ENCODE measurements at places on chromosomes 6 and 20.

- DNase-seq = no peak
Measured at GRCh38 chr20:4162766-4163165, 147.4 kb upstream of the RNF24 start.

GRCh38 chr6:156269751-156270369, 507.3 kb upstream of the ARID1B start:
- DNase-seq = no peak

GRCh38 chr20:52035498-52035897, 156.1 kb downstream of the ZFP64 start:
- no peak for DNase-seq

DNA sequence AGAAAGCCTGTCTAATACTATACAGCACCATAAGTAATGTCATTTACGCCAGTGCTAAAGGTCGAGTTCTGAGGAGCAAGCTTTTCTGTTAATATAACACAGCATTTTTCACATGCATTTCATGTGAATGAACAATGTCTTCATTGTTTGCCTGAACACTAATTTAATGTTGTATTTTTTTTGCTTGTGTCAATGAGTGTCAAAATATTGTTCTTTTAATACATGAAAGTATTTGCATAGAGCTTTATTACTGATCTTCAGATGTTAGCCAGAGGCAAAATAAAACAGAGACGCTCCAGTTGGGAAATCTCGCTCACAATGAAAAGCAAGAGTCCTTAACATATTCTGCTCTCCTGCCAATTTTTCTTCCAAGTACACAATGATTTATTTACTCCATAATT, 151.8 kb downstream of the FOXC1 start:
- no peak for DNase-seq

DNA sequence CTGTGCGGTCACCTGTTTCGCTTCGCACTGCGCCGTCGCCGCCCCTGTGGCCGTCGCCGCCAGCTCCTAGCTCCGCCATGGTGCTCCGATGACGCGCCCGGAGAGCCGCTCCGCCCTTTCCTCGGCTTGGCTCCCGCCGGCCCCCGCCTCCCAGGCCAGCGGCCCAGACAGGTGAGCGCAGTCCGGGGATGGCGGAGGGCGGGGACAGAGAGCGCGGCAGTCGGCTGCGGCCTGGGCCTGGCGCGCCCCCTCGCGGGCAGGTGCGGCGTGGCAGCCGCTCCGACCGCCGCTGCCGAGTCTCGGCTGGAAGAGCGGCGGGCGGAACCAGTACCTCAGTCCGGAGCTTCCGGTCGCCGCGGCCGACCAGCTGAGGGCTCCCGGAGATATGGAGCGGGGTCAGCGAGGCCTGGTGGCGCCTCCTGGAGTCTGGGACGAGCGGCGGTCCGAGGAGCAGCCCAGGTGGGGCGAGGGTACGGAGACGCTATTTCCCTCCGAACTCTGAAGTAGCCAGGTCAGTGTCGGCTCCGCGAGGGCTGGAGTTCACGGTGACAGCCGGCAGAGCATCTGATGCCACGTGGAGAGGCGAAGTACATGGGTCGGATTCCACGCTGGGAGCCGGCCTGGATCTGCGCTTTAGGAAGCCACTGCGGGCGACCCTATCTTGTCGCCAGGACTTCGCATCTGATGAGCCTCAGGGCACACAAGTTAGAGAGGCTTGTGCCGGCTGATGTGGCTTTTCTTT, at the start of gene MAP7:
MAP7 (minus strand) TSS at position 93 of the 742 bp plus-strand sequence; CDS start at position 79, 14 bp downstream.
- peak; percentile 90 for DNase-seq

DNA sequence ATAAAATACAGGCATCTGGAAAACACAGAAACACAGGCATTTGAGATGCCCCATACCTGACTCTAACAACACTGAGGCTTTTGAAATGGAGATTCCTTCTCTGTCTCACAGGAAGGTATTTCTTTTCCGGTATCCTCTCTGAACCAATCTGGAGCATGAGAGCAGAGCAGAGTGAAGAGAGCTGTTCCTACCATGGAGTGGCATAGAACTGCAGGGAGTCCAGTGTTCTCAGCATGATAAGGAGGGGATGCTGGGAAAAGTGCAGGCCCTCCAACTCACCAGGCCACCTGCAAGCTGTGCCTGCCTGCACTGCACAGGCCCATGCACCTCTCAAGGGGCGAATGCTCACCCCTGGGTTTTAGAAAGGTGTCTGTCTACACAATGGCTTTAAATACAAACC, 89.2 kb downstream of the FOXA2 start:
- DNase-seq = no peak

DNA sequence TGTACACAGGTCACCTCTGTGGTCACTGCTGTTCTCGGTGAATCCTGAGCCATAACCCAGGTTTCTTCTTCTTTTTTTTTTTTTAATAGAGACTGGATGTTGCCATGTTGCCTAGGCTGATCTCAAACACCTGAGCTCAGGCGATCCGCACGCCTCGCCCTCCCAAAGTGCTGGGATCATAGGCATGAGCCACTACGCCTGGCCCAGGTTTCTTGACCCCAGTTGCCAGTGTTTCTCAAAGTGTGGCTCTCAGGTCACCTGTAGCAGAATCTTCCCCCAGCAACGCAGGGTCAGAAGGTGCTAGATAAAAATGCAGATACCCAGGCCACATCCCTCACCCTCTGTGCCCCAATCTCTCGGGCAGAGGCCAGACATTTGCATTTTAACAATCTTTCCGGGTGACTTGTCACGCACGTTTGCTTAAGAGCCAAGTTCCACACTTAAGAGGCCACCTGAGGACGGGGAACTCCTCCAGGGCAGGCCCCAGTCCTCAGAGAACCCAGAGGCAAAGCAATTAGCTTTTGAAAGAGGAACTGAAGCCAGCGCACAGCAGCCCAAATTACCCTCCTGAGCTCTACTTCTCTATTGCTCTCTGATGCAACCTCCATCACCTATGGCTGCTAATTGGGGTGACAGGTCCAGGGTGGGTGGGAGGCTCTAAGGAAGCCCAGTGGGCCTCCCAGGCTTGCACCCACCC, 81.8 kb downstream of the NFATC2 start:
- peak; percentile 85 for DNase-seq

DNA sequence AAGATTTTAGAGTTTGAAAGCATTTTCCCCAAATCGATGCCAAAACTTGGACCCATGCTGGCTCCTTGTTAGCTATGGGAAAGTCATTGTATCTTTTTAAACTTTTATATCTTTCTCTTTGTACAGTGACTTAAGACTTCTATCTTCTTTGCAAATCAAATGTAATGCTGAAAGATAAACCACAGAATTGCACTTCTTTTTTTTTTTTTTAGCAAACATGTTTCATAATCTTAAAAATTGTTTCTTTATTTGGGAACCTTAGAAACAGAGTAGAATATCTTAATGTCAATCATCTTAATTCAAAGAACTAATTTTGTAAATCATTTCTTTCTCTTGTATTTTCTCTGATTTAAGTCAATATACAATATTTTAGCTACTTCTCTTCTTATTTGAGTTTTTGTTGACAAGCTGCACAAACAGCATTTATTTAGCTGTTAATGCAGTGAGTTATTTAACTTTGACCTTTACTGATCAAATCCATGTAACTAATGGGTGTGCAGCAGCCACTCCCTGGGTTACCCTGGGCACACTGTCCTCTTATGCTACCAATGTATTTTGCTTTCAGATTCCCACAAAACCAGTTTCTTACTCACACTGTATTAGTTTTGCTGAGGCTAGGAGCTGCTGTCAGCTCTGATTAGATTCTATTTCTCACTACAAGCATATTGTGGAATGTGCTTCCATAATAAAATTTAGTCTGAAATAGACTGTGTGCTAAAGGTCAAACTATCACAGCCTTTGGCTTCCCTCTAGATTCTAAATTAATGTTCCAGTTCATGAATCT, 279.6 kb downstream of the ADGB start:
- no peak for DNase-seq

DNA sequence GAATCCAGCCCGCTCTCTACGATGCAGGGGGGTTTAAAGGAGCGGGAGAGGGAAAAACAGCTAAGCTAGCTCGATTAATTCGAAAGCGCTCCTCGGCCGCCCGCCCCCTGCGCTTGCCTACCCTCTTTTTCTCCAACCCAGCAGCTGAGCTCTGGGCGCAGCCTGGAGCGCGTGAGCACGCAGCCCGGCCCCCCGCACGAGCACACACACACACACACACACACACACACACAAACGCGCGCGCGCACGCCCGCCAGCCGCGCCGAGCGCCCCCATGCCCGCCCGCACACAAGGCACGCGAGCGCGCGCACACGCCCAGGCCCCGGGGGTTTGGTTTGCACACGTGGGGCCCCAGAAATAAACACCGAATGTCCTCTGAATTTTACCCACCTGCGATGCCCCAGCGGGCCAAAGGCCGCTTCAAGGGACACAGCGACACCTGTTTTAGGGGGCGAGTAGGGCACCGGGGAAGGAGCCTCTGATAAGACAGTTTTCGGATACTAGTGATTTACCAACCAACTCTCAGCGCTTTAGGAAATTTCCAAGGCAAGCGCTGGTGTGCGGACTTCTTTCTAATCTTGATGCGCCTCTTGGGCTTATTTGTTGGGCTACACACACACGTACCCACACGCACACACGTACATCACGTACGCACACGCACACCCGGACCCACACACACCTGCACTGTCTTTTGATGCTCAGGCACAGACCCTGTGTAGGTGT, 802 bp upstream of the NRN1 start:
- DNase-seq = peak; percentile 80

- no peak for DNase-seq
Measured at GRCh38 chr6:19736066-19736465, 101.1 kb upstream of the ID4 start.

DNA sequence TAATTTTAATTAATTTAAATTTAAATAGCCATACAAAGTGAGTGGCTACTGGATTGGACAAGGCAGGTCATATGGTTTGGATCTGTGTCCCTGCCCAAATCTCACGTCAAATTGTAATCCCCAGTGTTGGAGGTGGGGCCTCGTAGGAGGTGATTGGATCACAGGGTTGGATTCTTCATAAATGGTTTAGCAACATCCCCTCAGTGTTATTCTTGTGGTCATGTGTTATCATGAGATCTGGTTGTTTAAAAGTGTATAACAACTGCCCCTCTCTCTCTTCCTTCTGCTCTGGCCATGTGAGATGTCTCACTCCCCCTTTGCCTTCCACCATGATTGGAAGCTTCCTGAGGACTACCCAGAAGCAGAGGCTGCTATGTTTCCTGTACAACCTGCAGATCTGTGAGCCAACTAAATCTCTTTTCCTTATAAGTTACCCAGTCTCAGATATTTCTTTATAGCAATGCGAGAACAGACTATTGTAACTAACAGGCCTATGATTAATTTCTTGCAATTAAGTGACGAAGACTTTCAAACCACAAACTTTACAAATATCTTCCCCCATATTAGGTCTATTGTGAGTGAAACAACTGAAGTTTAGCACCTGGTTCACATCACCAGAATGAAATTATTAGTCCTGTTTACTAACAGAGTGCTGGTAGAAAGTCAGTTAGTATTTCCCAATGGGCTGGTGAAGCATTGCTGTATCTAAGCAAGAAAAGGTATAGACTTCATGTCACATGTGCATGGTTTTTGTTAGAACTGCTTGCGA, 60.0 kb upstream of the TNFAIP3 start:
- DNase-seq = no peak

DNA sequence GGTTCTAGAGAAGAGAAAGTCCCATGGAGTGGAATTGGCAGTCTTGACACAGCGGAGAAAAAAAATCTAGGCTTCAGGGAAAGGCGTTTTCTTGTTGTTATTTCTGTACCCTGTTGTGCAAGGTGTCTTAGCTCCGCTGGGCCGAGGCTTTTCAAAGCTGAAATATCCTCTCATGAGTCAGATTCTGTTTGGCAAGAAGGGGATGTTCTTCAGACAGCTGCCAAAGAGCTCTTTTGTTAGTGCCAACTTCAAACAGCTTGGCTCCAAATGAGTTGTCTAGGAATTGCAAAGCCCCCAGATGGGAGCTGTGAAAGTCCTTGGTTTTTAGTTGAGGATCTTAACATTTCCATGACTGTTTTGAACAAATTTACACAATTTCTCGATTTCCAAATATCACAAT, 45.6 kb downstream of the LRRN4 start:
- DNase-seq = no peak

GRCh38 chr6:117079951-117080350, 185.4 kb upstream of the VGLL2 start:
- DNase-seq = no peak

- DNase-seq = peak; percentile 60
Measured at GRCh38 chr6:26240157-26241032, 124.6 kb upstream of the BTN3A2 start.

- DNase-seq = no peak
Measured at GRCh38 chr6:971981-972640, 279.2 kb upstream of the EXOC2 start.

DNA sequence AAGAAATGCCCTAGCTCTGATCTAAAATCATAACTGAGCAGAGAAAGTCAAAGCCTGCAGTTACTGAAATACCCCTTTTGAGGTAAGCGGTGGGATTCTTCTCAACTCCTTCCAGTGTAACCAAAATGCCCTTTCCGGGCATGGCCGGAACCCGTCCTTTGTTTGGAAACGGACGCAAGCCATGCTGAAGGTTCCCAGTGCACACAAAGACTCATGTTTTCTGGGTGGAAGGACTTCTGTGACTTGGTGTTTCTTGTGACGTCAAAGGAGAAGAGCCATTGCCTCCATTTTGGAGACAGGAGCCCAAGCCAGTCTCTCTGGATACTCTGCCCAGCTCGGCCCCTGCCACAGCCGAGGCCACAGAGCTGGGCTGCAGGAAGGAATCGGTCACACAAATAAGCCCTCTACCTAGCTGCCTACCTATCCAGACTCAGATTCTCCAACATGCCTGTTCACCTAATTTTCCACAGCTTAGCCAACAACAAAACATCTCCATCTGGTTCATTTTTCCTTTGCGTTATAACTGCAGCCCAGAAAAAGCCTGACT, 182.8 kb downstream of the TBXT start:
- DNase-seq = no peak

DNA sequence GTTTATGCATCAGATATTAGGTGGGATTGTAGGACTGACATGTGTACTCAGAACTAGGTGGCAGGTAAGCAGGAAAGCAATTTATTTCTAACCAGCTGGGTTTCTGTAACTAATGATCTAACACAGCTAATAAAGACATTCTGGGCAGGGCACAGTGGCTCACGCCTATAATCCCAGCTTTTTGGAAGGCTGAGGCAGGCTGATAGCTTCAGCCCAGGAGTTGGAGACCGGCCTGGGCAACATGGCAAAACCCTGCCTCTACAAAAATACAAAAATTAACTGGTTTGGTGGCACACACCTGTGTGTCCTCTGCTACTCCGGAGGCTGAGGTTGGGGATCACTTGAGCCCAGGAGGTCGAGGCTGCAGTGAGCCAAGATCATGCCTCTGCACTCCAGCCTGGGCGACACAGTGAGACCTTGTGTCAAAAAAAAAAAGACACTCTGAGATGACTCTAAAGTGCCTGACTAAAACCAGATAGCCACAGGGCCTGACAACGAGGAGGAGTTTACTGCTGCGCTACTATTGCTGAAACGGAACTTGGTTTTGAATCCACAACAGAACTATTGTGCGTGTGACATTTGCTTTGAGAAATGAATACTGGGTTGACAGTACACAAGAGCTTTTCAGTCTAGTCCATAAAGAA, 29.2 kb upstream of the CEP85L start:
- DNase-seq = no peak

DNA sequence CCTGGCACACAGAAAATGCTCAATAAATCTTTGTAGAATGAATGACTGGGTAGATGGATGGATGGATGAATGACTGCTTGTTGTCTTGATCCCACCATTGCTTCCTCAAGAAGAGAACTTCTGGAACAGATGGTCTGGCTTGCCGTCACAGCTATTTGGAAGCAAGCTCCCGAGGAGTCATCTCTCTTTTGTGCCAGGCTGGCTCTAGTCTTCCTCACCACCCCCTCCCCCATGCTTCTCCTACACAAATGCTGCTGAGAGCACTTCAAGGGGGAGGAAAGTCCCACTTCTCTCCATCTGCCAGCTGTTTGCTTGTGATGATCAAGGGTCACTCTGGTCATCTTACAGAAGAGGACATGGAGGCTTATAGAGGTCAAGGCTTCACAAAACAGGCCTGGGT, 11.6 kb upstream of the KCNG1 start:
- no peak for DNase-seq
